ENCODE measurements at places on chromosomes 7 and 10. TPM values are rescaled to one million over a fixed set of nuclear protein-coding genes. Genes with fewer than 3 reads are reported as not detected.

- no peak overlapping the region for H3K4me3 ChIP-seq
- no peaks in the 10 kb centered on the region for H3K36me3 ChIP-seq
- no peak for DNase-seq
- H3K27me3 ChIP-seq = peaks cover 26% of the 10 kb centered on the region
Measured at GRCh38 chr7:43118313-43118712, 5.9 kb downstream of the HECW1 start.

- no peaks in the 10 kb centered on the region for H3K36me3 ChIP-seq
- no peak overlapping the region for H3K4me3 ChIP-seq
- no peak for DNase-seq
- H3K27ac ChIP-seq = no peak overlapping the region
Measured at GRCh38 chr10:18066947-18067346, 73.3 kb upstream of the CACNB2 start.

DNA sequence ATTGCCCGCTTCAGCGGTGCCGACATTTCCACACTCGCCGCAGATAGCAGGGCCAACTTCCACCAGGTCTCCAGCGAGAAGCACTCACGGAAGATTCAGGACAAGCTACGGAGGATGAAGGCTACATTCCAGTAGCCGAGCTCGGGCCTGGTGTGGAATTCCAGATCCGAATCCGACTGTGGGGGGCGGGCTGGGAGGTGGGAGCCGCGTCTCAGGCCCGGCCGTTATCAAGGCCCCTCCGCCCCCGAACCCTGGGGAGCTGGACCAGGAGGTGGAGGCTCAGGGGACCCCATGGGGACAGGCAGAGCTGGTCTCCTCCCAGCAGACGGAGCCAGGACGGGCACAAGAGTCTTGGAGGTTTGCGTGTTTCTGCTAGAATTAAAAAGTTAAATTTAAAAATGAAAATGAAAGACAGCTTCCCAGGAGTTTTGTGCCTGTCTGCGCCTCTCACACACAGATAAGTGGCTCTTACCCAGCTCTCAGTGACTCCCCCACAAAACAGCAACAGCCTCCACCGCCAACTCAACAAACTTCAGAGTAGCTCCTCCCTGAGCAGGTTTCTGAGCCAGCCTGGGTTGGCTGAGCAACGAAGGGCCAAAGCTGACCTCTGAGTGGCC, 5.2 kb upstream of the UTF1 start:
- peaks cover 27% of the 10 kb centered on the region for H3K27me3 ChIP-seq
- DNase-seq = no peak
- no peak overlapping the region for H3K27ac ChIP-seq
- H3K36me3 ChIP-seq = no peaks in the 10 kb centered on the region
- peaks cover 14% of the 10 kb centered on the region for H3K4me1 ChIP-seq
- no peak overlapping the region for H3K4me3 ChIP-seq

- no peak for DNase-seq
- H3K4me1 ChIP-seq = no peaks in the 10 kb centered on the region
- no peak overlapping the region for H3K4me3 ChIP-seq
- no peaks in the 10 kb centered on the region for H3K36me3 ChIP-seq
- no peak overlapping the region for H3K27ac ChIP-seq
Measured at GRCh38 chr10:12839941-12840611, 161.4 kb downstream of the CCDC3 start.

SPAG6 gene
- total RNA-seq = not detected

DNA sequence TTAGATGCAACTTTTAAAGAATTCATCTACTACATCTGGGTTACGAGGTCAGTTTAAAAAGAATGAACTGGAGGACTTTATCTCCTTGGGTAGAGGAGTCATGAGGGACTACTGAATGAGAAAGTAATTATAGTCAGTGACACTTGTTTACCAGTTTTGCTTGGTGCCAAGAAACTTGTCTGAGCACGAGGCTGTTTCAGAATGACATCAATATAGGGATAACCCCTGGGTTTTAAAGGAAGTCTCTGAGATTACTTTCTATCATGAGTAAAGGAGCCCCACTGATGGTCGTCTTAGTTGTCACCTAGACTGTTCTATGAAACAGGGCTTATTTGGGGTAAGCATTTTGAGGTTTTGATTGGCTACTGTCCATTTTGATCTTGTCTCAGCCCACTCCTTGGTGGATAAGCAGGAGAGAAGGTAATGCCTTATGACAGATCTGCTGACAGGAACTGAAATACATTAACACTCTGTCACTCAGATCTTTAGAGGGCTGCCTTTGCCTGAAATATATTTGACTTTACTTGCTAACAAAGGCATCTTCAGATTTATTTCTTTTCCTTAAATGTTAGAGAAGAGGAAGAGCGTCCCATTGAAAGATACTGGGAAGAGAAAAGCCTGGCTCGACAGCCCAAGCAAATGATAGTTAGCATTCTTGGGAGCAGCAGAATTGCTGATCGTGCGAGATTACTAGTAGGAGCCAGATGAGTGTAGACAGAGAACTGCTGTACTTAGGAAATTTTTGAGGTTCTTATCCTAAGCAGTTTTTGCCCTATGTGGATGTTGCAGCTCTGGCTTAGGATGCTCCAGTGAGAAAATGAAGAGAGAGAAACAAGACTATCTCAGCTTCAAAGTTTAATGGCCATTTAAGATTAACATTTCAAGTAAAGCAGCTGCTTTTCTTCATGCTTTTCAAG, 299.2 kb upstream of the LRGUK start:
- no peak overlapping the region for H3K4me3 ChIP-seq
- no peaks in the 10 kb centered on the region for H3K4me1 ChIP-seq
- no peaks in the 10 kb centered on the region for H3K27me3 ChIP-seq
- H3K36me3 ChIP-seq = no peaks in the 10 kb centered on the region

GRCh38 chr10:24097751-24098207, 111.2 kb upstream of the KIAA1217 start:
- H3K36me3 ChIP-seq = no peaks in the 10 kb centered on the region
- no peak overlapping the region for H3K4me3 ChIP-seq
- no peak for DNase-seq
- no peaks in the 10 kb centered on the region for H3K4me1 ChIP-seq
- no peak overlapping the region for H3K27ac ChIP-seq
- H3K27me3 ChIP-seq = no peaks in the 10 kb centered on the region

DNA sequence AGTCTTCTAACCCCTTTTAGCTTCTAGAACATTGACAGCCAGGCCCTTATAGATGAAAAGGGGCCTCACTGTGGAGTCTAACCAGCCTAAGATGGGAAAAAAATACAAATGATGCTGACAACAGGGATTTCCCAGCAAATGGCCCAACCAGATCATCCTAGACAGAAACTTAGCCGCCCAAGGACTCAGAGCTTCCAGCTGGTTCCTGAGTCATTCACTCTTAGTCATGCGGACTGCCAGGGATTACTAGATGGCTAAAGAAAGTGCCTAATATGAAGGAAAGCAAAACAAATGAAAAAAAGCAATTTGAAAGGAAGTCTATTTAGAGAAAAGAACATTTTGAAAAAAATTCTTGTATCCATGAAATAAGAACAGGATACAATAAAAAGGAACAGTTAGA, 23.7 kb downstream of the TSPAN14 start:
- no peak for DNase-seq
- H3K36me3 ChIP-seq = peaks cover 44% of the 10 kb centered on the region
- H3K27ac ChIP-seq = no peak overlapping the region
- peaks cover 73% of the 10 kb centered on the region for H3K4me1 ChIP-seq
- H3K27me3 ChIP-seq = no peaks in the 10 kb centered on the region
- no peak overlapping the region for H3K4me3 ChIP-seq

CRHR2 gene
- total RNA-seq = not detected

ACTL6B gene
- not detected for total RNA-seq

GRCh38 chr7:80764132-80764531, 125.7 kb downstream of the CD36 start:
- H3K36me3 ChIP-seq = no peaks in the 10 kb centered on the region
- DNase-seq = no peak
- no peaks in the 10 kb centered on the region for H3K27me3 ChIP-seq
- H3K27ac ChIP-seq = no peak overlapping the region

CALHM1 gene
- total RNA-seq = not detected

ZC3HAV1L gene
- total RNA-seq = 0.50 TPM

CCDC172 gene
- total RNA-seq = not detected

C7orf57 gene
- total RNA-seq = 0.56 TPM

- H3K4me1 ChIP-seq = peaks cover 22% of the 10 kb centered on the region
- H3K36me3 ChIP-seq = peaks cover 4% of the 10 kb centered on the region
- DNase-seq = no peak
- no peaks in the 10 kb centered on the region for H3K27me3 ChIP-seq
- H3K4me3 ChIP-seq = no peak overlapping the region
Measured at GRCh38 chr10:23442936-23443335, 4.1 kb downstream of the OTUD1 start.

GRCh38 chr7:35512716-35513115, 182.2 kb downstream of the HERPUD2 start:
- no peak overlapping the region for H3K27ac ChIP-seq
- H3K4me1 ChIP-seq = no peaks in the 10 kb centered on the region
- no peak for DNase-seq
- no peak overlapping the region for H3K4me3 ChIP-seq
- no peaks in the 10 kb centered on the region for H3K36me3 ChIP-seq
